ENCODE measurements at places on chromosomes 12 and 14.

- H3K27me3 ChIP-seq, result no peaks in the 10 kb centered on the region
- no peak overlapping the region for H3K27ac ChIP-seq
- peaks cover 30% of the 10 kb centered on the region for H3K36me3 ChIP-seq
- DNase-seq, result peak; percentile 91
- H3K4me3 ChIP-seq, result no peak overlapping the region
- peaks cover 4% of the 10 kb centered on the region for H3K4me1 ChIP-seq
Observed at GRCh38 chr14:61489932-61490331, 168.6 kb downstream of the PRKCH start.

- no peak overlapping the region for H3K4me3 ChIP-seq
- no peak overlapping the region for H3K27ac ChIP-seq
- H3K4me1 ChIP-seq, result peaks cover 7% of the 10 kb centered on the region
Observed at GRCh38 chr12:28340261-28341045, 150.2 kb downstream of the CCDC91 start.

- no peak overlapping the region for H3K4me3 ChIP-seq
- H3K4me1 ChIP-seq, result no peaks in the 10 kb centered on the region
- no peak overlapping the region for H3K27ac ChIP-seq
- no peaks in the 10 kb centered on the region for H3K36me3 ChIP-seq
- H3K27me3 ChIP-seq, result no peaks in the 10 kb centered on the region
- DNase-seq, result no peak
Observed at GRCh38 chr12:83843541-83843940, 1069.1 kb downstream of the SLC6A15 start.

DNA sequence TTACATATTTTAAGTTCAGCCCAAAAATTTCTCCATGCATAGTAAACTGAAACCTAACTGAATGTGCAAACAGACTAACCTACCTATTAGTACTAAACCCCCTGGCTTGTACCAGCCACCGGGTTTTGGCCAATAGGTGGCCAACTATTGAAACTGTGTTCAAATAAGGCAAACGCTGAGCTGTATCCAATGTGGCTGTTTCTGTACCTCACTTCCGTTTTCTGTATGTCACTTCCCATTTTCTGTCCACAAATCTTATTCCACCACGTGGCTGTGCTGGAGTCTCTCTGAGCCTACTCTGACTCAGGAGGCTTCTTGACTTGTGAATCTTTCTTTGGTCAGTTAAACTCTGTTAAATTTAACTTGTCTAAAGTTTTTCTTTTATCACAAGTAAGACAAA, 6.0 kb upstream of the FBXO34 start:
- H3K4me3 ChIP-seq, result no peak overlapping the region
- no peak for DNase-seq
- H3K27me3 ChIP-seq, result no peaks in the 10 kb centered on the region
- H3K27ac ChIP-seq, result no peak overlapping the region
- H3K36me3 ChIP-seq, result no peaks in the 10 kb centered on the region
- no peaks in the 10 kb centered on the region for H3K4me1 ChIP-seq

DNA sequence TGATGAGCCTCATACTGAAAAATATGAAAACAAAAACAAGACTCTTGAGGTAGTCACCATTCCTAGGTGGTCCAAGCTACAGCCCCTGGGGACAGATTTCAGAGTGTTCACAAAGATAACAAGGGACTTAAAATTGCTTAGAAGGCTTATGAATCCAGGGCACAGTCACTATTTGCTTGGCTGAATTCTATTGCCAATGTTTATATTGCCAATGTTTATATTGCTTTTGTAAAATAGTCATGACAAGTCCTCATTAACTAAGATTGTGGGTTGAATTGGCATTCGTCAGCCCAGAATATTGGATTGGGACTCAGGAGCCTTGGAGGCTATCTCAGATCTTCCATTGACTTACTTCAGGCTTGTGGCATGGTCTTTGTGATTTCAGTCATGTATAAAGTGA, 6.4 kb downstream of the TMEM117 start:
- H3K27me3 ChIP-seq, result no peaks in the 10 kb centered on the region
- no peaks in the 10 kb centered on the region for H3K36me3 ChIP-seq
- DNase-seq, result no peak
- peaks cover 19% of the 10 kb centered on the region for H3K4me1 ChIP-seq
- no peak overlapping the region for H3K4me3 ChIP-seq

- H3K27ac ChIP-seq, result peak overlapping the region; percentile 75
- no peaks in the 10 kb centered on the region for H3K36me3 ChIP-seq
- peak overlapping the region; percentile 85 for H3K4me3 ChIP-seq
- H3K27me3 ChIP-seq, result no peaks in the 10 kb centered on the region
- peaks cover 24% of the 10 kb centered on the region for H3K4me1 ChIP-seq
- DNase-seq, result peak; percentile 77
Observed at GRCh38 chr12:48814262-48815125, 3.8 kb upstream of the CACNB3 start.
